Stimulated activated CD4-positive, alpha-beta T cell treated with anti-CD3 and anti-CD28 coated beads, Interleukin-4, amount 100 ng/mL, for 48 hours (primary cell): ENCODE measurements at places on chromosomes 1 and 21.

- DNase-seq: no peak
Observed at GRCh38 chr1:214471458-214471857, 79.9 kb downstream of the PTPN14 start.

GRCh38 chr1:113874012-113874879 lies 2.7 kb upstream of the PTPN22 start:
- DNase-seq: no peak

- no peak for DNase-seq
Observed at GRCh38 chr1:162822391-162823200, 32.1 kb downstream of the HSD17B7 start.

DNA sequence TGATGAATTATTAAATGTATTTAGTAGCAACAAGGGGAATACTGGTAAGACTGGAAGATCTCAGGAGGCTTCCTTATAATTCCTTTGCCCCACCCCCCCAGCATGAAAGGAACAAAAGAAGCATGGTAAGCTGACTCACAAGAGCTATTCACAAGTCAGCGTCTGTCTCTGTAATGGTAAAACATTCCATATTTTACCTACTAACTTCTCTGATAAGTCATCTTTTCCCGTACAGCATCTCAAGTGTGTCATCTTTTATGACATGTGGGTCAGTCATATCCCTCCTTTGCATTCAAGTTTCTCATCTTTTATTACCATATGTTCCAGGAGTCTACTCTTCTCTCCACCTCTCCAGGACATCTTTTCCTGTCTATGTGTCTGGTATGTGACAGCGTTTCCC lies 241.3 kb downstream of the PLA2G4A start:
- DNase-seq: no peak

DNA sequence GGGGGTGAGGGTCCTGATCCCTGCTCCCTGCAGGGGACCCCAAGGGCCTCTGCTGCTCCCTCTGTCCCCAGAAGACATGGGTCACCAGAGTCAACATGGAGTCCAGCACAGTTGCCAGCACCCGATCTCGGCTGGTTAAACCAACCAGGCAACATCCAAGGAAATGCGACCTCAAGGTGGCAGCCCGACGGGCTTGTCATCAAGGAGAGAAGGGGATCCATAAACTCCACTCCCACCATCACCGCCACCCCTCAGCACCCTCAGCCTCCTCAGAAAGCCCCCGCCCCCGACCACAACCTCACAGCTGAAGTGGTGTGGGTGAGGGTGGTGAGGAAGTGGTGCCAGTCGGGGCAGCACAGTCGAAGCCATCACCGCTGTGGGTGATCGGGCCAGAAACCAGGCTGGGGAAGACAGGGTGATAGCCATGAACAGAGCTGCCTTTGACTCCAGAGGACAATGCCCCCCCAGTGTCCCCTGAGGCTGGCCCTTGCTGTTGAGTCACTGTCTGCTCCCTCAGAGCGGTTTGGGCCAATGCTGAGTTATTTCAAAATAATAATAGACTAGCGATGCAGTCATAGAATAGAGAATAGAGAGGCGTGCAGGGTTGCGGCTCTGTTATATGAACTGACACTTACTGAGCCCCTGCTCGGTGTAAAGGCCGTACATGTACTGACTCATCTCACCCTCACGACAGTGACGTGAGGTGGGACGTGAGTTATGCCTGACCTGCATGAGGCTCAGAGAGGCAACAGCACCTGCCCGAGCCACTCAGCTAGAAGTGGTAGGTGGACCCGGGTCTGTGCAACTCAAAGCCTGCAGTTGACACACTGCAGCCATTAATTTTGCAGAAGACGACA lies 88.7 kb upstream of the IFFO2 start:
- no peak for DNase-seq

GRCh38 chr1:84006591-84006990 lies 7.7 kb upstream of the TTLL7 start:
- no peak for DNase-seq

GRCh38 chr1:161987303-161987702 lies 36.4 kb downstream of the OLFML2B start:
- DNase-seq: no peak

DNA sequence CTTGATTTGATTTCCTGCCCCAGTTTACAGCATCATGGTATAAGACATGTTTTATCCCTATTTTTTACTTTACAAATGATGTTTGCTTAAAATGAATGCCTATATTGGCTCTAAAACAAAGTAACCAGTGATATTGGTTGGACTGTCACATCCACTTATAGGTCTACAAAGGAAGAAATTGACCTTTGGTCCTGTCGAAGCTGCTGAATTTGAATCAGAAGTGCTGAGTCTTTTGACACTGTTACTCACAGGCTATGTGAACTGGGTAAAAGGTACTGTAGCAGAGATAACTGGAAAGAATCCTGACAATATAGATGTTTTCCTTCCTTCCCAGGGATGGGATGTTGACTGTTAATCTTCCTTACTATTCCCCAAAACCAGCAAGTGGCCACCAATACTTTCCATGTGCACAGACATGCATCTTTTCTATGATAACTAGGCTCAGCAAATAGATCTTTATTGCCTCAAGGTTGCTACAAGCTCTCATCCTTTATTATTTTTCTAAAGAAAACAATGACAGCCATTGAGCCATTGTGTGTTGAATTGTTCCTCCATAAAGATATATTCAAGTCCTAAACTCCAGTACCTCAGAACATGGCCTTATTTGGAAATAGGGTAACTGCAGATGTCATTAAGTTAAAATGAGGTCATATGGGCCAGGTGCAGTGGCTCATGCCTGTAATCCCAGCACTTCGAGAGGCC lies 175.9 kb upstream of the NR5A2 start:
- no peak for DNase-seq

DNA sequence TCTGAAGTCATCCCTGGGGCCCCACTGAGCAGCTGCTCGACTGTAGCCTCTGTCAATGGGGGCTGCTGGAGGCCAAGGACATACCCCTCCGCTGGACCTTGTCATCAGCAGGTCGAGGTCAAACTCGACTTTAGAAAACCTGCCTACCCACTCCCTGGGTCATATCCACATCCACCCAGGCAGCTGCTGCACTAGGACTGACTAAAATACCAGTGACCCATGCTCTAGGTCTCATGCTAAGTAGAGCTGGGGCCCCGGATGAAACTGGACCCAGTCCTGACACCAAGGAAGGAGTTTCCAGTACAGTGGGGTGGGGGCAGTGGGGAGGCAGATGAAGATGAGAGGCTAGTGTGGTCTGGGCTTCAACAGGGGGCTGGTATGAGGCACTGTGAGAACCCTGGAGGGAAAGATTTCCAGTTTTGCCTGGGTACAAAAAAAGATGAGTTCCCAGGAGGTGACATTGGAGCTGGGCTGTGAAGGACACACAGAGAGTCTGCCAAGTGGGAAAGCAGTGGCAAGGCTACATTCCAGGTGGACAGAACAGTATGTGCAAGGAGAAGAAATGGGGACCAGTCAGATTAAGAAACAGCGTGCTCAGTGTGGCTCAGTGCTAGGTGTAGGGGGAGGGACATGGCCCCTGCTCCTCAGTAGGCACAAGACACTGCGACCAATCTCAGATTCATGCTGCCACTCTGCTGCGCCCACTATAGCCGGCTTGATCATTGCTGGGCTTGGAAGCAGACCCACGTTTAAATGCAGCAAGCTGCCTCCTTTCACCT lies 12.4 kb downstream of the SLC2A1 start:
- no peak for DNase-seq

GRCh38 chr1:92843429-92844352 lies 11.9 kb downstream of the RPL5 start:
- no peak for DNase-seq

GRCh38 chr1:186194107-186194756 lies 180.8 kb downstream of the TPR start:
- DNase-seq: no peak

GRCh38 chr1:33379631-33380354 lies 51.1 kb downstream of the PHC2 start:
- DNase-seq: no peak

DNA sequence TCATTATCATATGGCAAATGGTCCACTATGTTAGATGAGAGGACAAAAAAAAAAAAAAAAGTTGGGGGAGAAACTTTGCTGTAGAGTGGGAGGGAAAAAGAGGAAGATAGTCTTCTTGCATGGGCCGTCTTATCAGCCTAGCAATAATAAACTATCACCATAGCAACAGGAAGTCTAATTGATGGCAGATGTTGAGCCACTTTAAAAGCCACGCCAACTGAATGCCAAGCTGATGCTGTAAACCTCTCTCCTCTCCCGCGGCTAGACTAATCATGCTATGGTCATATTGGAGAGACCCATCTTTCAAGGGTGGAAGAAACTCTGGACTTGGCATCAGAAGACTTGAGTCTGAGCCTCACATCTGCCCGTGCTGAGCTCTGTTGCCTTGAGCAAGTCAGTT lies 122.2 kb upstream of the HOOK1 start:
- DNase-seq: no peak

DNA sequence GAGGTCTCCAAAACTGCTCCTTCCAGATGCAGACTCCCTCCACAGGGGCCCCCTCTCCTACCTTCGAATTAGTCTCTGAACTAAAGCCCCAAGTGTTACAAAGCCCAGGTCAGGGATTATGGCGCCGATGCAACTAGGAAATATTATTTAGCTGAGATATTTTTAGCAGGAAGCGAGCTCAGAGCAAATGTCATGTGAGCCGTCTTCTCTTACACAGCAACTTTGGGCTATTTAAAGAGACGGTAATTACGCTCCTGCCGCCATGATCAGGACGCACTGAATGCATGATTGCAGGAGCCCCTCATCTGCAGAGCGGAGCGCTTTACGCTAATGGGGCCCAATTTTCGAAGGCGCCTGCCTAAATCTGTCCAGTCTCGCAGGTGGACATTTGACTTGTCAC lies 55.3 kb upstream of the TARDBP start:
- DNase-seq: no peak
